ENCODE measurements at places on chromosomes 16 and 17.

DNA sequence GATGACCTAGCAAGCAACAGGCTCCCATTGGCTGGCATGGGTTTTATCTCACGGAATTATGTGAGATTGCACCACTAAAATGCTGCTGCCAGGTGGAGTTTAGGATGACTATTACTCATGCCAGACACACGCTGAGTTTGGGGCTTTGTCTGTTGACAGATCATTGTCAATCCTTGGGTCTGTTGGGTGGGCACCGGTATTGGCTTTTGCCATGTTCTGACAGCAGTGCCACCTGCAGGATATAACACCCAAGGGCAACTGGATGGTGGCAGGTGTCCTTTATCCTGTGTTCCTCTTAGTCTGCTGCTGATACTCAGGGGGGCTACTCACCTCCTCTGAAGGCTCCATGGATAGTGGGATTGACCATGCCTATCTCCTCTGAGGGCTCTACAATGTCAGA is 221.6 kb upstream of the DYNLRB2 start:
- no peak for DNase-seq

DNA sequence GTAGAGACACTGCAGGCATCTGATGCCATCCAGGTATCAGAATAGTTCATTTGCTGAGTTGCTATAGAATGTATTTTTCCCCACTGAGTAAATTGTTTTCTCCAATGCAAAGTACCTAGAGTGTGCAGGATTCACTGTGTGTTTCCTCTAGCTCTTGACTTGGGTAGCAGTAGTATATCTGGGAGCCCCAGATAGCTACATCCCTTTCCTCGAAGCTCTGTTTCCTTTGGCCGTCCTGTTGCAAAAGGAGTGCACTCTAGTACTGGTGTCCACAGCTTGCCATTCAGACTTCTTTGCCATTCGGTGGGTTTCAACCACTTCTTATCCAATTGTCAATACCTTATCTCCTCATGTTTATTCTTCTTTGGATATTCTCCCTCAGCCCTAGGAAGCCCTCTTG is 12.8 kb downstream of the ABCA8 start:
- no peak for DNase-seq

DNA sequence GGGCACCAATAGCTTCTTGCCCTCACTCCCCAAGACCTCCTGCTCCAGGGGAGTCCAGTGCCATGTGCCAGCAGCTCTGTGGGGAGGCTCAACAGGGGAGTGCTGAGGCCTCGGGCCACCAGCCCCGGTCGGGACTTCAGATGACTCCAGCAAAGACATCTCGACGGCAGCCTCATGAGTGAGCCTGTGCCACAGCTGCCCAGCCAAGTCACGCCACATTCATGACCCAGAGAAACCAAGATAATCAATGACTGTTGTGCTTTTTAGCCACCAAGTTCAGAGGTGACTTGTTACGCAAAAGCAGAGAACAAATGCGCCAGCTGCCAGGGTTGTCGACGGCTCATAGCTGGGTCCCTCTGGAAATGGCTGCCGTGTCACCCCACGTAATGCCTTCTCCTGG is 157.5 kb downstream of the BANP start:
- DNase-seq: no peak

GRCh38 chr17:19656851-19657581 is 8.5 kb downstream of the ALDH3A2 start:
- DNase-seq: no peak

DNA sequence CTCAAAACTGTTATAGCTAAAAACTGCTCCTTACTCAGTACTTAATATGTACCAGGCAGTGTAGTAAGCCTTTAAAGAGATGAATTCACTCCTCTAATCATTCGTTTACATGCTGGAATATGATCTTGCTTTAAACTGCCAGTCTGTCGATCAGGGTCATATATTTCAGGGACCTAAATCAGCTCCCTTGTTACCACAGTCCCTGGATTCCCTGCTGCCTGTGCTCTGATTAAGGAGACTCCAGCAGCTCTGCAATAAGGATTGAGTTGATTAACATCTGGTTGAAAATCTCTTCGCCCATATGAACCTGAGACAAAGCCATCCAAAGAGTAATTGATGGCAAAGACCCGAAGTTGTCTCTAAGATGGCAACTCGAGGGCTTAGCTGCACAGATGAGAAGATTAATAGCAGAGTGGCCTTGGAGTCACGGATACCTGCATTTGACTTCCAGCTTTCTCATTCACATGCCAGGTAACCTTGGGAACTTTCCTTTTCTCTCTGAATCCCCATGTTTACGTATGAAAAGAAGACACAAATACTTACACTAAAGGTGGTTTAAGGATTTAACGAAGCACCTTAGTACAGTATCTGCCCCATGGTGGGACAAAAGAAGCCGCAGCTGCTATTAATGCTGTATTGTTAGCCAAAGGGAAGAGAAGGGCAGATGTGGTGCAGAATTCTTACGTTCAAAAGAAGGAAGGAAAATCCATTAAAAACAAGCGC is 68.2 kb downstream of the VAT1L start:
- DNase-seq: no peak

DNA sequence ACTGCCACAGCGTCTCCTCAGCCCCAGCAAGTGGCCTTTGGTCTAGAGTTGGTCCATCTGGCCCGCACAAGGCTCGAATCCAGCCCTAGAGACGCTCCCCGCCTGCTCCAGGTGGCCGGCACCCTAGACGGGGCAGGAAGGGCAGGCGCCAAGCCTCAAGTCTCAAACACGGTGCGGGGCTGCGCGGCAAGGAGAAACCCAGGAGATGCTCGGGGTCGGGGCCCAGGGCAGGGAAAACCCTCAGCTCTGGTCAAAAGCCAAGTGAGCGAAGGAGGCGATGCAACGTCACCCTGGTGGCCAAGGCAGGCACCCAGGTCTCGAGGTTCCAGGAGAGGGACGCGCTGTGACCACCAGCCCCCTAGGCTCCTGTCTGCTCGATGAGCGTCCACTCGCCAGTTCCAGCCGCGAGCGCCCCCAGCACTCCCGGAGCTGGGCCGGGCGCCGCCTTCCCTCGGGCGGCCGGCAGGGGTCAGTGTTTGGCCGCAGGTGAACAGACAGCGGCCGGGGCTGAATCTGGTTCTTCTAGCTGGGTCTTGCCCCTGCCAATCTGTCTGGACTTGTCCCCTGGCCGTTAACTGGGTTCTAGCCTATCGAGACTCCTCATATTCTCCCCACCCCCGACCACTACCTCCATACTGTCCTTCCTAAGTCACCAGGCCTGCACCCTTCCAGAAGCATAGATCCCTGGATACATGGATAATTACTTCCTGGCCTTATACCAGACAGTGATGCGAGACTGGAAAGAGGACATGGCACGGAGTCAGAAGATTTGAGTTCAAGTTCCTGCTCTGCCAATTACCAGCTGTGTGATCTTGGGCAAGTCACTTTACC is 44.0 kb downstream of the PRAC1 start:
- peak; percentile 42 for DNase-seq

- no peak for DNase-seq
Measured at GRCh38 chr16:54051821-54052220, 234.8 kb downstream of the IRX3 start.

DNA sequence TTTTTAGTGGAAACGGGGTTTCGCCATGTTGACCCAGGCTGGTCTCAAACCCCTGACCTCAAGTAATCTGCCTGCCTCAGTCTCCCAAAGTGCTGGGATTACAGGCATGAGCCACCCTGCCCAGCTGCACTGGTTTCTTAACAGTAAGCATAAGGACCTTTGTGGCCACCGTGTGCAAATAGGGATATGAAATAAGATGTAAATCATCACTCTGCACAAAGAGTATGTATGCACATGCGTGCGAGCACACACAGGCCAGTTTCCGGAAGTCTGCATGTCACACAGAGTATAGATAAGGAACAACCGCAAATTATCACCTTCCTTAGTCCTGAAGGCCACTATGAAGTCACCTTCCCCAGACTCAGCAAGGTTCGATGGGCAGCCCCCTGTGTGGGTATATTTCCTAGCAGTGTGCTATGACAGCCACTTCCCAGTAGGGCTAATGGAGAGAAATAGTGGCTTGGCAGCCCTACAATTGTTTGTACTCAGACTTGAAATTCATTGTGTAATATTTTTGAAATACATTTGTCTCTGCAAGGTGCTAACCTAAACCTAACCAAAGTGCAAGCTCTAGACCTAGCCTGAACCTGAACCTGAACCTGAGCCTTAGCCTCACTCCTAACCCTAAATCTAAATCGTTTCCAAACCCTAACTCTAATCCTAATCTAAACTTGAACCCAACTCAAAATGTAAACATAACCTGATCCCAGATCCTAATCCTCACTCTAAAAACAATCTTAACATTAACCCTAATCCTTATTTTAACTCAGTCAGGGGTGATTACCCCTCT is 48.4 kb upstream of the SKAP1 start:
- DNase-seq: no peak
